Activated T-helper 1 cell treated with anti-CD3 and anti-CD28 coated beads, Interleukin-12 subunit alpha, Interleukin-12 subunit beta, Interleukin-2, Interleukin-4 antibody, amounts not matched to agents 30 ng/mL and 10 ng/mL and 1 ng/mL, durations not matched to agents 14 hours and 24 hours and 36 hours (primary cell): ENCODE measurements at places on chromosomes 2 and 18.

DNA sequence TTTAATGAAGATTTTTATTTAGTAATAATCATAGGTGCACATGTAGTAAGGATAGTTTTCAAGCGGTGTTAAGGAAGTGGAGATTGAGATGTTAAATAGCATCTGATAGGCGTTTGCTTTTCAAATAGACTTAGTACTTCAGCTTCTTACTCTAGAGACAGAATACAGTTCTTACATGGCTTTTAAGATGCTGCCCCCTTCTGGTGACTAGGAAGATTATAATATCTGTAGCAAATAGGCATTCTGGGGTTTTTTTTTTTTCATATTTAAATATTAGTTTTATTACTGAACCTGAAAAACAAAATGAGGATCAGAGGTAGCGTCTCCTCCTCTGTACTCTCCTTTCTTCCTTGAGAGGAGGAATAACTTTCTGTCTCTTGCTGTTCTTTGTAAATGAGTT, 100.2 kb downstream of the AGAP1 start:
- DNase-seq, result no peak

DNA sequence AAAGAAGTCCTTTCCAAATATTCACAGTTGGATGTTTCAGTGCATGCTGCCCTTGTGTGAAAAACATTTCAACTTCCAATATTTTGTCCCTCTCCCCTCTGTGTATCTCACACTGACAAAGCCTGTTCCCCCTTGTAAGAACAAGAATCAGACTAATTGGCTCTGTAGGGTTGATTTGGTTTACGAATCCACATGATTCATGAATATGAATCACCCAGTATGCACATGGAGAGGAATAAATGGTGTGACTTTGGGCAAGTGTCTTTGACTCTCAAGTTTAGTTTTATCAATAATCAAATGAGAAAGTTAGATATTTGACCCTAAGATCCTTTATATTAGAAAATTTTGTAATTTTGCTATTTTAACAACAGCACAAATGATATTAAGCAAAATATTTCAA, 9.3 kb upstream of the CDH20 start:
- DNase-seq, result no peak

- no peak for DNase-seq
These were observed 25.5 kb upstream of the ALMS1 start for GRCh38 chr2:73359915-73360697.

DNA sequence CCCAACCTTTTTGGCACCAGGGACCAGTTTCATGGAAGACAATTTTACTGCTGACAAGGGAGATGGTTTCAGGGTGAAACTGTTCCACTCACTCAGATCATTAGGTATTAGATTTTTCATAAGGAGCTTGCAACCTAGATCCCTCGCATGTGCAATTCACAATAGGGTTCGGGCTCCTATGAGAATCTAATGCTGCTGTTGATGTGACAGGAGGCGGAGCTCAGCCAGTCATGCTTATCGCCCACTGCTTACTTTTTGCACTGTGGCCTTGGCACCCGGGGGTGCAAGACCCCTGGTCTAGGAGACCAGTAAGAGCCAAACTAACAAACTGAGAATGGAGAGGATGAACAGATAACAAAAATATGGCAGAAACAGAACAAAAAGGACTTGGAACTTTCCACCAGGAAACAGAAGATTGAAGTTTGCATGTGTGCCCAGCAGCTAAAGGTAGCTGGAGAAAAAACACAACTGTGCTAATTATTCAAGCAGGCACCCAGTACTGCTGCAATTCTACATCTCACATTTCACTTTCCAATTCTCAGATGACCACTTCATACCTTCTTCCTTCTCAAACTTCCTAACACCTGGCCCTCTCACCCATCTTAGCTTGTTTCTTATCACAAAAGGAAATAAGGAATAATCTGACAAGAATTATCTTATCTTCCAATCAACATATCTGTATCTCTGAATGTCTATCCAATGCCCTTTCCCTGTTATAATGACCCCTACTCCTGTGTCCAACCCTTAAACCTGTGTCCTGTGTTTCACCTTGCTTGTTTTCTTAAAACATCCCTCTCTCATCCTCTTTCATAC, 24.8 kb downstream of the SP3 start:
- no peak for DNase-seq

GRCh38 chr18:37294951-37295350, 270.6 kb downstream of the CELF4 start:
- DNase-seq, result no peak

DNA sequence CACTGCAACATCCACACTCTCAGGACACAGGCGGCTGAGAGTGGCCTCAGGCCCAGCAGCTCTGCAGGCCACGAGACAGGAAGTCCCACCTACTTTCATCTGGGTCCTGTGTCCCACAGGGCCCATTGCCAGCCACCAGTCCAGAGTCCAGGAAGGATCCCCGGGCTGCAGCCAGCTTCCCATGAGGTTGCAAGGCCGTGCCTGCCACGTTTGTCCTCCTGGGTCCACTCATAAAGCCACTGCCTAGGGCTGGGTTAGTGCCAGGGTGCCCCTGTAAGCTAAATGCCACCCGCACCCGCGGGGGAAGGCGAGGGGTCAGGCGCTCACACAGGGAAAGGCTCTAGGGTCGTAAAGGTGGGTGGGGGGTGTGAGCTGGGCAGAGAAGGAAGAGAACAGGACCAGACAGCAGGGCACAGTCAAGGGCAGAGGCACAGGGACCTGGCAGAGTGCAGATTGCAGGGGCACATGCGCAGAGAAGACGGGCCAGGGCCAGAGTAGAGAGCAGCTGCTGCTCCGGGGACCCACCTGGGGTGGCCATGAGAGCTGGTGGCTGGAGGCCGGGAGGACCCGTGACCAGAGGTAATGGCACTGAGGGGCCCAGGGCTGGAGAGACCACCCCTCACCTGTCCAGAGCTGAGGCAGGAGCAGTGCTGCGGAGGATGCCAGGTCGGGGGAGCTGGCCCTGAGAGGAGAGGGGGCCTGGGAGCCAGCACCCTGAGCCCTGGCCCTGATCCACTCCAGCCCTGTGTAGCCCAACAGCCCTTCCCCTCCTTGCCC, 8.0 kb downstream of the AGXT start:
- no peak for DNase-seq

- DNase-seq, result no peak
These were observed 121.1 kb upstream of the BCL2L11 start for GRCh38 chr2:110999626-111000025.

GRCh38 chr2:185208261-185208660, 530.3 kb upstream of the FSIP2 start:
- DNase-seq, result no peak

DNA sequence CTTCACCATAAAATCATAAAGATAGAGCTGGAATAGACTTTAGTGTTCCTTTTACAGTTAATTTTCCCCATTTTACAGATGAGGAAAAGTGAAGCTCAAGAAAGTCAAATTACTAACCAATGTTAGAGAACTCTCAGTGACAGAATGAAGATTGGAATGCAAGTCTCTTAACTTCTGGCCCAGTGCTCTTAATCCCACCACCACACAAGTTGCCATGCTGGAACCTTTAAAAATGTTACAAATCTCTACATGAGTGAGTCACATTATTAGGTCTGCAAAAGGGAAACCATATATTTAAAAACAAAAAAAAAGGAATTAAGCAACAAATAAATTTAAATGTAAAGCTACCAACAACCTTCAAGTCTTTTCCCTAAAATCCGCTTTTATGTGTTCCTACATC, 3.5 kb downstream of the NCKAP1 start:
- DNase-seq, result no peak

- DNase-seq, result no peak
These were observed 1081.9 kb downstream of the LRP1B start for GRCh38 chr2:141048951-141049350.

DNA sequence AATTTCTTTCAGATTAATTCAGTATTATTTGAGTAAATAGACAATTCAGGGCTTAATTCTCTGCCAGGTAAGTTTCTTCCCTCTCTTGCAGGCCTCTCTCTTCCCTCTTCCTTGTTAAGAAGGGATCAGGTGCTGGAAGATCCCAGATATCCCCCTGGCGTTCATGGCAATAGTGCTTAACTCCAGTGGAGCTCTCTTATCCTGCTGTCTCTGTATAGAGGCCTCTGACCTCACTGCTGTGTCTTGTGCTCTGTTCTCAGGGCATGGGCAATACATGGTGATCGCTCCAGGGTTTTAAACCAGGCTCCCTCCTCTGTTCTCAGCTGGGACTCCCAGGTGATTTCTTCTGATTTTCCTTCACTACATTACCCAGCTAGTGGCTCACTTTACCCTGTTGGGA, 226.8 kb downstream of the MC4R start:
- no peak for DNase-seq

GRCh38 chr2:5315041-5315440, 377.1 kb upstream of the SOX11 start:
- no peak for DNase-seq

- DNase-seq, result no peak
These were observed 835.0 kb downstream of the NRXN1 start for GRCh38 chr2:50196775-50197480.

GRCh38 chr2:233079473-233079877, 19.3 kb downstream of the INPP5D start:
- DNase-seq, result no peak

DNA sequence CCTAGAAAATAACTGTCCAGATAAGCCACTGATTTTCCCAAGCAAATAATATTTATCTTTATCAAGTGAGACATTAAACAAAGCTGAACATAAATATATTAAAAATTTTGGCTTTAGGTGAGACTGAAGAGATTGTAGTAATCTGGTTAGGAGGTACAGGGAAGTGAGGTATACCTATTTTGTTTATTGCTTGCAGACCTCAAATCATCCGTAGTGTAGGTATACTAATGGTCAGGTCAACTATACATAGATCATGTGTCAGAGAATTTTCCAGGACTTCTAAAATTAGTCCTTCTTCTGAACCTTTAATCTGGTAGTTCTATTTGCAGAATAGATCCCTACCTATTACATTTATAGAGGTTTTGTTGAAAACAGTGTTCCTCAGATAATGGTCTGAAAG, 41.5 kb downstream of the SP140 start:
- no peak for DNase-seq

- no peak for DNase-seq
These were observed 5.7 kb downstream of the SPOPL start for GRCh38 chr2:138507267-138507666.

- no peak for DNase-seq
These were observed 218.4 kb upstream of the VRK2 start for GRCh38 chr2:57828221-57828620.

GRCh38 chr18:75915941-75916623, 488.6 kb upstream of the SMIM21 start:
- no peak for DNase-seq

- DNase-seq, result no peak
These were observed 8.8 kb upstream of the RAPH1 start for GRCh38 chr2:203543898-203544328.

- DNase-seq, result no peak
These were observed 31.6 kb downstream of the KCNK3 start for GRCh38 chr2:26723991-26724750.

DNA sequence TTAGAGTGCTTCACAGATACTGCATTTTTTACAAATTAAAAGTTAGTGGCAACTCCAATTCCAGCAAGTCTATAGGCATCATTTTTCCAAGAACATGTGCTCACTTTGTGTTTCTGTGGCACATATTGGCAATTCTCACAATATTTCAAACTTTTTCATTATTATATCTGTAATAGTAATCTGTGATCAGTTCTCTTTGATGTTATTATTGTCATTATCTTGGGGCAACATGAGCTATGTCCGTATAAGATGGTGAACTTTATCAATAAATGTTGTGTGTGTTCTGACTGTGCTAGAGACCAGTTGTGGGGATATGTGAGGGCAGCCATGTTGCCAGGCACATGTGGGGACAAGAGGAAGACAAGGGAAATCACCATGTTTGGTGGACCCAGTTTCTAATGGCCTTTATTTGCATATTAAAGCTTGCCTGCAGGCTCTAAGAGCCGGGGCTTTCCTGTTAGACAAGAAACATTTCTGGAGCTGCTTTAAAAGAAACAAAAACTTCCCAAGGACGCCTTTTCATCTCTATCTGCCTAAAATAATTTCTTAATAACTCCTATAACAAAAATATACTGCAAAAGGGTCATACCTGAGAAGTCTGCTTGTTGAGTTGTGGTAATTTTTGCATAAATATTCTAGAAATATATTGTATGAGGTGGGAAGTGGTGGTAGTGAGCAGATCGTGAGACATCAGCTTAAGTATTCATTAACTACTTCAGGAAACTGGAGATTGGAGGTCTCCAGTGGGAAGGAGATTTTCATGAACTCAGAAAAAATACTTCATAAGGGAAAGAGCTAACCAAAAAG, 37.2 kb downstream of the KYNU start:
- DNase-seq, result no peak

- DNase-seq, result no peak
These were observed 169.7 kb upstream of the LRP1B start for GRCh38 chr2:142300517-142300916.

GRCh38 chr2:78218066-78218465, 695.9 kb upstream of the LRRTM4 start:
- DNase-seq, result no peak

- DNase-seq, result no peak
These were observed 4.1 kb upstream of the AGXT start for GRCh38 chr2:240864475-240864874.

DNA sequence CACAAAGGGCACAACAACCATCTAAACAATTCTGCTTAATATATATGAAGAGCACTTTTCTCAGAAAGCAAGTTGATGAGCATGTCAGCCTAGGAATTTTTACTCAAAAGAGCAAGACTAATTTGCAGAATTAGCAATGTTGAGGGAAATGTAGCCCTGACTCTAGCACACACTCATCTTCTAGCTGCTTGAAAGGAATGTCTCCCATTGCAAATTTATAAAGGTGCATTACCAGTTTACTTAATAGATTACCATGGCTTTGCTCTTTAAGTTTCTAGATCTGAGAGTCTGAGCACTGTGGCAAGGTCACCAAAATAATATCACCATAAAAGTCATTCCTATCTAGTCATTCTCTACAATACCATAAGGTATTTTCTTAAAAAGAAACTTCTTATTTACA, 40.8 kb downstream of the USP40 start:
- no peak for DNase-seq

GRCh38 chr2:161981679-161982250, 92.2 kb downstream of the DPP4 start:
- DNase-seq, result no peak

DNA sequence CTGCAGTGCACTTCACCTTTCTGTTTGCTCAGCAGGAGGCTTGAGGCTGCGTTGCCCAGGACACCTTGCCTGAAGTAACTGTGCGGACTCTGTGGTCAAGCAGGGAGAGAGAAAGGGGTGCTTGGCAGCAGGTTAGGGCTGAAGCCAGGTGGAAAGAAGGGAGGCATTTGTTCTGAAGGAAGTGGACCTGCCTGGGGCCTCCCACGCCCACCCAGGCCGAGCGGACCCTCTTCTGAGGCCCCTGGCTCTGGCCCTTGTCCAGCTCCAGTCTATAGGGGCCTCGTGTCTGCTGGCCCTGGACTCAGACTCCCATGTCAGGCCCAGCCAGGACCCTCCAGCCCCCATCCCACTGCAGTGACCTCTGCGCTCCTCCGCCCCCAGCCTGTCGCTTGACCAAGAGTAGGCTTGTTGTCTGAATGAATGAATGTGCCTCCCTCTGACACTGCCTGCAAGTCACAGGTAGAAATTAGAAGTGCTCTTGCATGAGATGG, 2.5 kb downstream of the SNED1 start:
- no peak for DNase-seq
